ENCODE measurements at places on chromosomes 6 and 20.
A peak's percentile ranks its signal among the peaks of the same experiment; 100 is the strongest.

- no peak for DNase-seq
These were observed 318.7 kb downstream of the DOK5 start for GRCh38 chr20:54794110-54794509.

DNA sequence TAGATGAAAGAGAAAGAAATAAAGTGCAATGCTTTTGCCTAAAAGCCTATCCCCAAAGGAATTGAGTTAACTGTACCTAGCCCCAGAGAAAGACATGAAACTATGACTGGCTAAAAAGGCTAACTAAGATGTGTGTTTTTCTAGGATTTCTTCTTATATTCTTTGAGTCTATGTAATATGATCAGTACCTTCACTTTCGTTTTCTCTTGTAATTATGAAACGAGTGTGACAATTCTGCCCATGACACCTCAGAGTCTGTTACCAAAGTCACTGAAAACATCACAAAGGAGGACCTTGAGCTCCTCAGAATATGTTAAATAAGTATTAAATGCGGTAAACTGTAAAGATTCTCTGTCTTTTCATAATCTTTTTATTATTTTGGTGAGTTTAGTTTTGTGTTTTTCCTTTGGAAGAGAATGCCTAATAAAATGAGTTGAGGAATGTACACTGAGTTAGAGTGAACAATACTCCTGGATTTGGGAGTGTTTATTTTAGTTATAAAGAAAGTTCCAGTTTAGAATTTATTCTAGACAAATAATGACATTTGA lies 141.3 kb downstream of the FUT9 start:
- no peak for DNase-seq

- DNase-seq: no peak
These were observed 414.3 kb downstream of the KIF16B start for GRCh38 chr20:16158976-16159286.

GRCh38 chr20:25626779-25627178 lies 3.0 kb upstream of the NANP start:
- no peak for DNase-seq

DNA sequence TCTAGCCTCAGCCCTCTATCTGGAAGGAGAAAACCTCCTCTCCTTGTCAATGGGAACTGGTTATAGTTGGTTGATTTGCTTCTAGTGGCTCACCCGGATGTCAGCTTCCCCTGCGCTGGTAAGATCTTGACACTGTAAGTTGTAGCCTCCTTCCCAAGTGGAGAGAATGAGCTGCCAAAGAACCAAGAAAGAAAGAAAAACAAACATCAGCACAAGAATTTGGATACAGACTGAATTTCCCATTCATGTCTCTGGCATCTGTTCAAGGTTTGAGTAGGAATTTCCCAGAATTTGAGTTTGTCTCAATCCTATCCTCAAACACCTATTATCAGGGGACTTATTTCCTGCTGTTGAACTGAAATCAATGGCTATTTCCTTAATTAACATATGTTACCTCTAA lies 44.1 kb downstream of the ELOVL2 start:
- no peak for DNase-seq

DNA sequence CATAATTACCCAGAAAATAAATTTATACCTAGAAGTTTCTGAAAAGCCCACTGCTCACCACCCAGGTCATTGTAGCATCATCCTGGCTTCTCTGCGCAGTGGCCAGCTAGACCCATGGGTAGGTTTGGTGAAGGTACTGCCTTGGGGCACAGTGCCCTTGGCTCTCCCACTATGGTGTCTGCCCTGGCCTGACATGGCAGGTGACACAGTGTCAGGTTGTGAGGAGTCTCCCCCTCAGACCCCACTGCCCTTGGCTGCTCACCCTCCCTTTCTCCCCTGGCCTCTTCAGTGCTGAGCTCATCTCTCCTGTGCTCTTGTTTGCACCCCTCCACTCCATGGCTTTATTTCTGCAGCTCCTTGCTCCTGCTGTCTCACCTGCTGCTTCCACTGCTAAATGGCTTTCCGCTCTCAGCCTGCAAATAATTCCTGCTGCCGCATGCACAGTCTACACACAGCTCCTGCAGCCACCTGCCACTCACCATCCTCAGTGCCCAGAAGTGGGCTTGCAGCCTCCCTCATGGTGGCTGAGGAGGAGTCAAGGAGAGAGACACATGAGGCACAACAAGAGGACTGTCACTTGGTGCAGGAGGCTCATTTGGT lies 313.4 kb upstream of the MOCS1 start:
- no peak for DNase-seq

GRCh38 chr20:50516180-50516934 lies 6.2 kb downstream of the PTPN1 start:
- DNase-seq: no peak

DNA sequence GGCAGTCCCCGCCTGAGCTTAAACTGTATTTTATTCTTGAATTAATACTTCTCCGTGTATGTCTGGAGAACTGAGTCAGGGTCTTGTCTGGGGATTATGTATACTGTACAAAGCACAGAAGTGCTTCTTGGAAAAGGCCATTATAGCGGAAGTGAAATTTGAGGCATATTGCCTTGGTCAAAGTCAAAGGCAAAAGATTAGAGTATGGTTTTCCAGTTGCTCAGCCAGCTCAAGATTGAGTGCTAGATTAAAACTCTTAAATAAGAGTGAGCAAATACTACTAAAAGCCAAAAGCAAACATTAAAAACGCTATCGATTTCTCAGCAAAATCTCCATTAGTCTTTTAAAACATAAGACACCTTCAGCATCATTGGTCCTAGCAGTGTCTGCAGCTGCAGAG lies 207.7 kb upstream of the MAN1A1 start:
- no peak for DNase-seq

- DNase-seq: no peak
These were observed 488.5 kb upstream of the JARID2 start for GRCh38 chr6:14757418-14757817.

DNA sequence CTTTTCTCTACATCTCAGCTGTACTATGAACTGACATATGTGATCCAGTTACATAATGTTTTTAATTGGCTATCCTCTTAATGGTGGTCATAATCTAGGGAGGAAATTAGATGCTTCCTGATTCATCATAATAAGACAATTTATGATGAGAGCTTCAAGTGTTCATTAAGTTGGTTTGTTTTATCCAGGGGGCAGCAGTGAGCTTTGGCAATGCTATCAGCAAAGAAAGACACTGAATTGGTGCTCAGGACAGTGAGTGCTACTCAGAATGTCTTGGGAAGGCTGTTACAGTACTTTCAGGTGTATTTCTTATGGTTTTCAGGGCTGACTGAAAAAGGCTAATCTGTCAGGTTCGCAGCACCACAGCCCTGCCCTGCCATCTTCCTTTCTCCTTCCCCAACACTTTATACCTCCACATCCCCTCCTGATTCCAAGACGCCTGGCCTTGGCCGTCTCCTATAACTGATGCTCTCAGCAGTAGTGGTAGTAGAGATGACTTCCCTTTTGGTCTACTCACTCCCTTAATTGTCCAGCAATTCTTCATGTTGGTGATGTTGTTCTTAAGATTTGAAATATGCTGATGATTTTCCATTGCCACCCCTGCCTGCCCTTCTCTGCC lies 67.0 kb upstream of the TNFAIP3 start:
- DNase-seq: no peak

DNA sequence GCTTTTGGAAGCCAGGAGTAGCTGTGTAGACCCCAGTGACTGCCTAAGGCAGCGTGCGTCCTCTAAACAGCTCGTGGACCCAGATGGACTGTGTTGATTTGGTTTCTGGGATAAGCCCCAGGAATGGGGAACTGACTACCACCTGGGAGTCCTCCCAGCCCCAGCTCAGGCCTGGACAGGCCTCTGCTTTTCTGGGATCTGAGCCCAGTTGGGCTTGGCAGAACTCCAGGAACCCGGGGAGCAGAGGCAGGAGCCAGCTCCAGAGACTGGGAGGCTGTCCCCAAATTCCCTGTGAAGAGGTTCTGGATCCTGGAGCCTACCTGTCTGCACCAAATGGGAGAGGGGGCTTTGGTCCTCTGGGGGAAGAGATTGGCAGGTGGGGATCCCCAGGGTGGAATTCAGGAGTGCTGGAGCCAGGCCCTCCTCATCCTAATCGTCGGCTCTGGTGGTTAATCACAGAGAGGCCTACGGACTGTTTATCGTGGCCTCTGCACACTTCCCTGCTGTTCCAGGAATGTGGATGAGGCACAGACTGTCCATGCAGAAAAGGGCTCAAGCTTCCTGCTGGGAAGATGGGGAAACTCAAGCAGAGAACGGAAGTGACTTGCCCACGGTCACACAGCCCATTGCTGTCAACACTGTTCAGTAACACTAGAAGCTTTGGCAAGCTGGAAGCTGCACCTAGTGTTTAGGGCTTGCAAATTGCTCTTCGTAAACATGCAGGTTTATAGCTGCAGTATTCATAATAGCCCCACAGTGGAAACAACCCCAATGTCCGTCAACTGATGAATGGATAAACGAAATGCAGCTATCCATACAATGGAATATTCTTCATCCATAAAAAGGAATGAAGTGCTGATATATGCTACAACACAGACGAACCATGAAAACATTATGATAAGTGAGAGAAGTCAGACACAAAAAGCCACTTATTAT lies 100.6 kb downstream of the KCNB1 start:
- DNase-seq: peak; percentile 87

DNA sequence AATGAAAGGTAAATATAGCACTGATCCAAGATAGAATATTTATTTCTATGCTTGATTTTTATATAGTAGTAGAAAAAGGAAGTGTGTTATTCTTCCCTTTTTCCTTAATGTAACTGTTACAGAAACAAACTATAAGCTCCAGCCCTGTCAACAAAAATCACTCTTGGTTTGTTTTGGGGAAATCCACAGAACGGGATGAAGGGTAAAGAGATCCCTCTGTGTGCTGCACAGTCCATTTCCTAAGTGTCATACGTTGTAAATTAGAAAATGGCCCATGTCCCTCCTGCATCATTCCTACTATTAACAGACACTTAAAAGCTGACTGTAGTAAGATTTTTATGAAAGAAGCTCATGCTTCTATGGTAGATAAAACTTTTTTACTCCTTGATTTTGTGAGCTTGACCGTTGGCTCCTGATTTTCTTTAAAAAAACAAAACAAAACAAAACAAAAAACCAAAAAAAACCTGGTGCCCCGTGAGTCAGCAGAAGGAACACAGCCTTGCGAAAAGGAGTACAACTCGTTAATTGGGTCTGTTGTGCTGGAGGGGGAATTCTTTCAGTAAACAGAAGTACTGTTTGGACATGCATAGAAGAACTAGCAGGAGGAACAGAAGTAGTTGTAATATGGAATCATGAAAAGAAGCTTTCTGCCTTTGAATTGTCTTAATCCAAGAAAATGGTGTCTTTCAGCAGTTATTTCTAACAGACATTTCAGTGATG lies 67.5 kb downstream of the RTN4IP1 start:
- no peak for DNase-seq

DNA sequence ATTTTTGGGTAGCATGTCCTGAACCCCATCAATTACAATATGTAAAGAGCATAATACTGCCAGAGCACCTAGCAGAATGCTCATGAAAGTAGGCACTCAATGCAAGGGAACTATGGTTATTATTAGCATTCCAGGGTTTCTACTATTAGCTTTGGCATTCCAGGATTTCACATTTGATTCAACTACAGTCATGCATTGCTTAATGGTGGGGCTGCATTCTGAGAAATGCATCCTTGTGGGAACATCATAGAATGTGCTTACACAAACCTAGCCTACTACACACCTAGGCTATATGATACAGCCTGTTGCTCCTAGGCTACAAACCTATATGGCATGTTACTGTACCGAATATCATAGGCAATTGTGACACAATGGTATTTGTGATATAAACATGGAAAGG lies 247.8 kb downstream of the CD83 start:
- no peak for DNase-seq

- DNase-seq: no peak
These were observed 341.3 kb downstream of the TAF4 start for GRCh38 chr20:61724376-61724775.

- DNase-seq: no peak
These were observed 85.3 kb upstream of the FYN start for GRCh38 chr6:111958534-111958933.

GRCh38 chr6:166010136-166010960 lies 157.3 kb downstream of the TBXT start:
- peak; percentile 79 for DNase-seq

GRCh38 chr6:35017411-35018181 lies 123.5 kb downstream of the TCP11 start:
- DNase-seq: peak; percentile 62

DNA sequence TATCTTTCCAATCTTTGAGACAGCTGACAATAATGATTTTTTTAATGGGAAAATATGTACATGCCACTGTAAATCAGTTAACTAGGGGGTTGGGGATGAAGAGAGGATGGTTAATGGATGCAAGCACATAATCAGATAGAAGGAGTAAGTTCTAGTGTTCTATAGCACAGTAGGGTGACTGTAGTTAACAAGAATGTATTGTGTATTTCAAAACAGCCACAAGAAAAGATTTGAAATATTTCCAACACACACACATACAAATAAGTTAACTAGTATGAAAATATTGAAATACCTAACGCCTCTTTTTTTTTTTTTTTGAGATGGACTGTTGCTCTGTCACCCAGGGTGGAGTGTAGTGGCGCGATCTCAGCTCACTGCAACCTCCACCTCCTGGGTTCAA lies 153.4 kb upstream of the SALL4 start:
- DNase-seq: no peak

DNA sequence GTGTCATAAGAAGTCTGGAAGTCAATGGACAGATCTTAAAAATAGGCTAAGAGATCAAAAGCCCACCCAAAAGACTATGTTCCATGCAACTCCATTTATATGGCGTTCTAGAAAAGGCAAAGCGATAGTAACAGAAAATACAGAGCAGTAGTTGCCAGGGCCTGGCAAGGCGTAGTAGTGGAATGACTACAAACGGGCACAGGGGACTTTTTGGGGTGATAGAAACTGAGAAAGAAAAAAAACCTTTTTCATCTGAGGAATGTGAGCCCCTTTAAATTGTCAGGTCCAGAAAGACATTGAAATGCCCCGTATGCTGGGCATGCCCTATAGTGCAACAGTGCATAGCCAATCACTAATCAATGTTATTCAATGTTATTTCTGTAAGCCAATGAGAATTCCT lies 47.2 kb upstream of the FAM50B start:
- DNase-seq: no peak

DNA sequence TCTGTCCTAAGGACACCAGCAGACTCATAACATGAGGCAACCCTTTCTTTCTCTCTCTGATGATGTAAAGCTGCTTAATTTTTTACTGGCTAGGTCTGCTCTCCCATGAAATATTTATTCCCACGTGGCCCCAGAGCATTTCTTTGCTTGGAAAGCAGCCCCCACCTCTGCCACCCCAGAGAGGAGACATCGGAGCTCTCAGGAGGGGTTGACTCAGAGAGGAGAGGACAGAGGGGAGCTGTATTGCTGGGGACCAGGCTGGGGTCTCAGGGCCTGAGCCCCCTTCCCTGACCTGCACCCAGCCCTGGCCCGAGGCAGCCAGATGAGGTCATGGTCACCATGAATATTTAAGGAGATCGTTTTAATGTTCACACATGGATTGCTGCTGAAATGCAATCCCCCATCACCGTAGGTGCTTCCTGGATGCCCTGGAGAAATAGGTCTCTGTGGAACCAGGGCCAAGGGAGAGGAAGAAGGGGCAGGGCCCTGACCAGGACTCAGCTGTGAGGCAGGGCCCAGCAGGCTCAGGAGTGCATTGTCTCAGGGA lies 117.5 kb downstream of the DLL1 start:
- DNase-seq: no peak
